ENCODE measurements at places on chromosomes 5 and 9. TPM values are rescaled to one million over a fixed set of nuclear protein-coding genes. Genes with fewer than 3 reads are reported as not detected.

SLC22A4 gene
- 8.5 TPM for total RNA-seq

DNA sequence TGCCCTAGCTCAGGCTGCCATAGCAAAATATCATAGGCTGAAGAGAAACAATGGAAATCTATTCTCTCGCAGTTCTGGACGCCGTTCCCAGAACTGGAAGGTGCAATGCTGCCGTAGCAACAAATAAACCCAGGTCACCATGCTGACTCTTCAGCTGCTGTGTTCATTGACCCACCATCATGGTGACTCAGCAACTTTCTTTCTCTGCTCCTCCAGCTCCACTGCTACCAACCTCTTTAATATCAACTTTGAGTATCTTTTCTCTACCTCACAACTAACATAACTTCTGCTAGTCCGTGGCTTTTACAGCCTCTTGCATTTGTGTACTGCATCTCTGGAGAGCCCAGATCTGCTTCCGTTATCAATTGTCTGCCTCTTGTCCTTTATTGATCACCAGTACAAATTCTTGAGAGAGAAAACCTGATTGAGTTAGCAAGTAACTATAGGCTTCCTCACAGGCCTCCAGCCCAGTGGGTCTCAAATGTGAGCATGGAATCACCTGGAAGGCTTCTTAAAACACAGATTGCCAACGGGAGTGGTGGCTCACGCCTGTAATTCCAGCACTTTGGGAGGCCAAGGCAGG is 47.3 kb upstream of the SLC30A5 start:
- DNase-seq = no peak

IRX2 gene
- 52.1 TPM for total RNA-seq

PLPP1 gene
- 48.1 TPM for total RNA-seq

DNA sequence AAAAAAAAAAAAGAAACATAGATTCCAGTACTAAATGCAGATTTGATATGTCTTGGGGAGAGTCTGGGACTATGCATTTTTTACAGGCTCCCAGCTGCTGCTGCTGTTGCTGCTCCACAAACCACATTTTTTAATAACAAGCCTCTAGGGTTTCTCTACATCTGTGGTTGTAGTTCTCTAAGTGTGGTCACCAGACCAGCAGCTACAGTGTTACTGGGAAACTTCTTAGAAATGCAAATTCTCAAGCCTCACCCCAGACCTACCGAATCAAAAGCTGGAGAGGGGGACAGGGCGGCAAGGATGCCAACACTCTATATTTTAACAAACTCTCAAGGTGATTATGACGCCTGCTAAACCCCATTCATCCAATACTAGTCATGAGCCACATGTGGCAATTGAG is 293.4 kb upstream of the PTGER4 start:
- no peak for DNase-seq

- DNase-seq = peak; percentile 61
Observed at GRCh38 chr5:173789031-173789920, 98.9 kb upstream of the CPEB4 start.

DNA sequence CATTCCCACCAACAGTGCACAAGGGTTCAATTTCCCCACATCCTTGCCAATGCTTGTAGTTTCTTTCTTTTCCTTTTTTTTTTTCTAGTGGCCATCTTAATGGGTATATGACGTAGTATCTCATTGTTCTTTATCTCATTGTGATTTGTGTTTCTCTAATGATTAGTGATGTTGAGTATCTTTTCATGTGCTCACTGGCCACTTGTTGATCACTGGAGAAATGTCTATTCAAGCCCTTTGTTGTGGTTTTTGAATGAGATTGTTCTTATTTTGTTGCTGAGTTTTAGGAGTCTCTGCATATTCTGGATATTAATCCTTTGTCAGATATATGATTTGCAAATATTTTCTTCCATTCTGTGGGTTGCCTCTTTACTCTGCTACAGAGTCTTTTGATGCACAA is 1.6 kb upstream of the TMED9 start:
- DNase-seq = no peak

DNA sequence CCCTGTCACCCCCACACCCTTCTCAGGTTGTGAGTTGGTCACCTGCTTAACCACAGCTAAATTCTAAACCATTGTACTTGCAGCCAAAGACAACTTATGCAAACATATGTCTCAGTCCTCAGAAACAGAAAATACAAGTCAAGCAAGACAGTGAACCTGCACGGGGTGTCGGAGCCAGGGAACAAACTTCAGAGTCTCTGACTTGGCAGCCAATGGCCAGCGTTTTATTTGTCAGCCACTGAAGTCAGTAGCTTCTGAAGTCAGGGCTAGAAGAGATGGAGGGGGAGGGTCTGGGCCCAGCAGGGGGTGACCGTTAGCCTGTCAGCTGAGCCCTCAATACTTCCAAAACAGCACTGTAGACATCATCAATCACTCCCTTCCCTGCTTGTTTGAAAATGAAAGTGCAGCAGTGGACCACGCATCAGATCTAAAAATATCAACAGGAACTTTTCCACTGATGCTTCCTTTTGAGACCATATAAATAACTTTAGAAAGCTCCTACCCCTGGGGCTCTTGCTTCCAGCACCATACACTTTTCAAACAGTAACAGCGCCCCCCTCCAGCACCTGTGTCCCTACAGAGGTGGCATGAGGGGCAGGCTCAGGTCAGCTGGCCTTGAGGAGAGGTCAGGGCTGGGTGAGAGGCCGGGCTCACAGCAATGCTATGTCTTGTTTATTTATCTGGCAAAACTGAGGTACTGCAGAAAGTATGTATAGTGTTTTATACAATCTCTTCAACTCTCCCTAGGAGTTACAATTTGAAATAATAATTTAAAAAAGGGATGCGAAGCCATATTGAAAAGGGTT is 142.5 kb downstream of the ACER2 start:
- no peak for DNase-seq

BAAT gene
- total RNA-seq = not detected

- no peak for DNase-seq
Observed at GRCh38 chr5:96946381-96946780, 10.5 kb downstream of the LNPEP start.
